ENCODE measurements at places on chromosomes 4 and X. TPM values are rescaled to one million over a fixed set of nuclear protein-coding genes. Genes with fewer than 3 reads are reported as not detected.
A peak's percentile ranks its signal among the peaks of the same experiment; 100 is the strongest.

CNKSR2 gene
- 25.3 TPM for total RNA-seq

GLRB gene
- total RNA-seq: 2.5 TPM

DNA sequence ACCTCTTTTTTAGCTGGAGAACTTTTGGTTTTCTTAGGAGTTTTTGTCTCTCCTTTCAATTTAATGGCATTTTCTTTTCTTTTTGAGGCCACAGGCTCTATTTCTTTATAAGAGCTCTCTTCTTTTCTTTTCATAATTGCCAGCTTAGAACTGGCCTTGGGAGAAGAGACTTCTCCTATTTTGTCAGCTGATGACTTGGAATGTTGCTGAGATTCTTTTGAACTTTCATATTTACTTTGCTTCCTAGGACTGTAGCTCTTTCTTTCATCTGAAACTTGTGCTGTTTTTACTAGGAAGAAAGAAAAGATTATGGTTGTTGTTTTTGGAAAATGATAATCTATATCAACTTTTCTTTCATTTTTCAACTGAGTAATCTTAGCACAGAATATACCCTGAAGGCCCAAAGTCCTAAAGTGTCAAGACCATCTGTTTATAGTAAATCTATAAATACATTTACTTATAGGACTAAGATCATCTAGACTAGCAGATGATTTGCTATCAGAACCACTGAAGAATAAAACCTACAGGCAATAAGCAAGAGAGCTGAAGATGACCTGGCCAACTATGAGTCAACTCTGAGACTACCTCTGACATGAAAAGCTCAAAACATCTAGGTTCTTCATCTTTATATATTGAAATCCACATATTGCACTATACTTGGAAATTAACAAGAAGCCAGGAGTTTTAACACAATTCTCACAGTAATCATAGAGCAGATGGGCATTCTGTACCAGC is 45.6 kb downstream of the RFC1 start:
- DNase-seq: no peak

DNA sequence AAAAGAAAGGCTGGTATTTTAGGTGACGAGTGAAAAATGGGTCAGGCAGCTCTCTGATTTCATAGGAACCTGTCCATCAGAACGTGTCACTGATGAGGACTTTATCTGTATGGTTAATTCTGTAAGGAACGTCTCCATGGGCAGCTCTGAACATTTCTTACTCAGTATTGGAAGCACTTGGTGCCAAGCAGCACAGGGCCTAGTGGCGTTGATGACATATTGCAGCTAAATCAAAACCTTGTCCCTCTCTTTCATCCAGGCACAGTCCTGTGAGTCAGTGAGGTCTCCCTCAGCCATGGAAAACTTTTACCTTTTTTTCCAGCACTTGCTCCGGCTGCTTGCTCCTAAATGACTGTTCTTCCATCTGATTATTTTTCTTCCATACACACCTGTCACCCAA is 301.9 kb downstream of the DHX15 start:
- no peak for DNase-seq

GRCh38 chrX:126994032-126994600 is 174.6 kb downstream of the PRR32 start:
- DNase-seq: no peak

- DNase-seq: peak; percentile 76
Measured at GRCh38 chrX:1205681-1206611, 6.5 kb downstream of the CRLF2 start.

DNA sequence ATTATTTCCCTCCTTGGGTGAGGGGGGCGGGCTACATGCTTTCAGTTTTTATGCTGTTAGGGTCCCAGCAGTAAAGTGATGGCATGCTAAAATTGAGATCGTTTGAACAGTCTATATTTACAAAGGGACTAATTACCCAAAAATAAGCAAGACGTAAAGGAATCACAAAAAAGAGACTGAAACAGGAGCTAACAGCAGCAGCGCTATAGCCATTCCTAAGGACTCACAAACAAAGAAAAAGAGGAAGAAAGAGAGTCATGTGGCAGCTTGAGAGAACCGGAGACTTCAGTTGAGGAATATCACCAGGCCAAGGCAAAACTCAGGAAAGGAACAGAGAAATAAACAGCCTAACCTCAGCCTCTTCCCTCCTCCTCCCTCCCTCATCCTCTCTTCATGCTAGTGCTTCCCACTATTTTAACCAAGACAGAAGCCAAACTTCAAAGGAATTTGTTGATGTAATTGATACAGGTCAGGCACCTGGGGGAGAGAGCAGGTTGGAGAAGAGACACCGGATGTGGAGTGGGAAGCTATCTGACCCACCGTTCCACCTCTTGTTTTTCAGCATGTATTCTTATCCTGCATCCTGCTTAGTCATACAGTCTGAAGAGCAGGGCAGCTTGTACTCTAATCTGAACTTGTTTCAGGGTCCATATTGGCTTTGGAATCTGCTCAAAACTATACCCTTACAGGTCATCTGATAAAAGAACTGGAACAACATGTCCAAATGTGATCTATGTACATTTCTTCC is 383.7 kb downstream of the NAF1 start:
- DNase-seq: no peak

- DNase-seq: no peak
Measured at GRCh38 chr4:94576210-94576609, 124.5 kb downstream of the PDLIM5 start.
